Natural killer cell treated with Interleukin-12 subunit alpha and Interleukin-12 subunit beta and Interleukin-15 and Interleukin-18, amount 100 ng/mL, for 72 hours (primary cell): ENCODE measurements at places on chromosomes 1 and 21. TPM values are rescaled to one million over a fixed set of nuclear protein-coding genes. Genes with fewer than 3 reads are reported as not detected.

GRCh38 chr1:28416509-28417194, 47.1 kb downstream of the PHACTR4 start:
- DNase-seq, result no peak

DNA sequence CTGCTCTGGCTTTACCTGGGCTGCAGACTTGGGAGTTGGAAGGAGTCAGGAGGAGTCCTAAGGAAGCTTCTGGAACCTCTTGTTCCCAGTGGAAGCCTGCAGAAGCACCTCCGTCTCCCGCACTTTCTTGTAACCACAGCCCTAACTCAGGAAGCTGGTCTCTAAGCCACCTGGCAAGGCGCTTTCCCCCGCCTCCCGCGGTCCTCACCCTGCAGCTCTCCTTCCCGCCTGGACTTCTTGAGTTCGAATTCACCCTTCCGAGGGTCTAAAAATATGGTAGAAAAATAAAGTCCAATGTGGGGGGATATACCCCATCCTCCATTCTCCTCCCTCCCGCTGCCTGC, 15.1 kb downstream of the PAX7 start:
- no peak for DNase-seq

DNA sequence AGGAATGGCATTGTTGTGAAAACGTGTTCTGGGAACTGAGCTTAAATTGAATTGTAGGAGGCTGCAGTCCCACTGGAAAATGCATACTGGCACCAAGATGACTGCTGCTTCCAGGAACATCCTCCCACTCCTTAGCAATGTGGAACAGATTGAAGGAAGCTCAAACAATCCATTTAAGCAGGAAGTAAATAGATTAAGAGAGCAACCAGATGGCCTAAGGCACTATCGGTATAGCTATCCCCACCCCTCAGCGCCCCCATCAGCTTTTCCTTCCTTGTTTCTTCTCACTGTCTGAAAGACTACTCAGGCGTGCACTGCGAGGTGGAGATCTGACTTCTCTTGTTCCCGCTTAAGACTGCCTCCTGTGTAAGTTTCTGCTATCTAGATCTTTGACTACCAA, 4.0 kb upstream of the IFI16 start:
- DNase-seq, result no peak

DNA sequence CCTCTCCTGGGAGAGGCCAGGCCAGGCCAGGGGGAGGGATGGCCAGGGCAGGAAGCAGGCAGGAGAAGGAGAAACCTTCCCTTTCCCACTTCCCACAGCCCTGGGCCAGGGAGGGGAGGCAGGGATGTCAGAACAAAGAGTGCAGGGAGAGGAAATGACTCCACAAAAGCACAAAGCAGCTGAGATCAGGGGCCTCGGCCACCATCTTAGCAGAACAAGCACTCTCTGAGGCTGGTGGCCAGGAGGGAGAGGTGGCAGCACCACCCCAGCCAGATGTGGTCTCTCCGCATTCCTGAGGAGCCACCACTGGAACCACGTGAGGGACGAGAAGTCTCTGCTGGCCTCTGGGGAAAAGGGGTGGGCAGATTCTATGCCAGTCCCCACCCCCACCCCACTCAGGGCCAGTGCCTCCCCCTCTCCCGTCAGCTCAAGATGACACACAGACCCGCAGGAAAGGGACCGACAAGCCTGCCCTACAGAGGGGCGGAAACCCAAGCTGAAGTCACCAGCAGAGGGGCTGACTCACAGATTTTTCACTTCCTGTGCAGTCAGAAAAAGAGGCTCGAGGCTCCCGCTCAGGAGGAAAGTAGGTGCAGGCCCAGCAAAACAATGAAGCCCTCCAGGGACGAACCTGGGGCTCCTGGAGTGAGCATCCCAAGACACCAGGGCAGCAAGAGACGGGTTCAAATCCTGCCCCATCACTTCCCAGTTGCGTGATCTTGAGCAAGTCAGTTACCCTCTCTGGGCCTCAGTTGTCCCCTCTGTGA, 24.1 kb upstream of the ALDH4A1 start:
- peak; percentile 94 for DNase-seq

DNA sequence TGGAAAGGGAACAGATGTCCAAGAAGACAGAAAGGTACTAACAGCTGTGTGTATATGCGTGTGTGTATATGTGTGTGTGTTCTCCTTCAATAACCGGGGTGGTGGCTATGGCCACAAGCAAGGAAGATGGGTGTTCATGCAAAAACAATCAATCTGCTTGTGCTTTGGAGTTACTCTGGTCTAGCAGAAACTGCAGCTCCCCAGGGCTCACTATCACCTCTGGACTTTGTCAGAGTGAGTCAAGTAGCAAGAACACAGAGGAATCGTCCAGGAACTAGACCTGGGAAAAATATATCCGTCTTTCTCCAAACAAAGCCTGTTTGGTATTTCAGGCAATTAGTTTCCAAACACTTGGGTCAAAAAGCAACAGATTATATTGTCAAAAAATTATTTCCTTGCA, 68.6 kb downstream of the GNG12 start:
- DNase-seq, result no peak

DNA sequence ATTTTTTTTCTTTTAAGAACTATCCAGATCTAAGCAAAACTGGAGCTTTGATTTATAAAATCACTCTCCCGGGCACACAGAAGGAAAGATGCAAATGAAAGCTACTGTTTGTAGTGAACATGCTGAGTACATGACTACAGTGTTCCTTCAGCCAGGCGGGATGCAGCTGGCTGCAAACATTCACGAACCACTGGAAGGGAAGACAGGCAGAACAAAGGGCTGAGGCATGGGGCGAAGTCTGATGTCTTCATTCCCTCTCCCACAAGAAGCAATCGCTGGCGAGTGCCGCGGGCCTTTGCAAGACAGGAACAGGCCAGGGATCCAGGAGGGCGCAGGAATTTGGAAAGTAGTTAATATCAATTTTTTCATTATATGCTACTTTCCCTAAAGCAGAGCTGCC, 257.9 kb upstream of the AJAP1 start:
- DNase-seq, result no peak

- DNase-seq, result no peak
These were observed 6.0 kb downstream of the TFF1 start for GRCh38 chr21:42360317-42360716.

DNA sequence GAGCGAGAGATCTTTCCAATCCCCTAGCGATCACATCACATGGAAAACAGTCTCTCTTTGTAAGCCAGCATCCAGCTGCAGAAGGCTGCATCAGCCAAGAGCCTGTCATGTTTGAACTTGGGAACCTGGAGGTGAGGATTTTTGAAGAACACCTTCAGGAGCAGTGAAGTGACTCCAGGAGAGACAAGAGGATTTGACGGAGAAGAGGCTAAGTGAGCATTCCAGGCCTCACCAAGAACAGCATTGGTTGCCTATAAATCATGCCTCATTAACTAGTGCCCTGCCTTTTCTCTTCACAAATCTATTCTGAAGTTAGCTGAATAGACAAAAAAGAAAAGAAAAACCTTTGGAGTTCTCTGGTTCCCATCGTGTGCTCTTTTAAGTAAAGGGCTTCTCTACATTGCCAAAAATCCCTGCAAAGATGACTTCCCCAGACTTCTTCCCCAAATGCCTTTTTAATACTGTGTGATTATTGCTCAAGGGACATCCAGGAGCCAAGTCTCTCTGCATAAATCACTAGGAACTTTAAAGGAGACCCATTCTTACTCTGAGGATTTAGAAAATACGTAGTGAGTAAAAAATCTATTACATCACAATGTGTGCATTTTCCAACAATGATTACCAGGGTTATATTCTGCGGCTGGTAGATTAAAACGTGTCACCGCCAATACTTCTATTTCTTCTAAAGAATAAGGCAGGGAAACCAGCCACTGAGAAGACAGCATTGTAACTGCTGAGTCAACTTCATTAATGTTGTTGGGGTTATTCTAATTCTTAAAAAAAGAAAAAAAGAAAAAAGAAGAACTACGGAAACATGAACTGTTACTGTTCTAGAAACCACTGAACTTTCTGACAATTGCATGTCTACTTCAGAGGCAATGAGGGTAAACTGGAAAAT, 95.2 kb downstream of the KIF14 start:
- DNase-seq, result no peak

SHISA4 gene
- total RNA-seq, result 2.5 TPM

ZNF691 gene
- 10.1 TPM for total RNA-seq
